ENCODE measurements at places on chromosomes 6 and 20. TPM values are rescaled to one million over a fixed set of nuclear protein-coding genes. Genes with fewer than 3 reads are reported as not detected.

PI16 gene
- total RNA-seq, result 21.0 TPM

MAS1 gene
- 0.04 TPM for total RNA-seq

DAAM2 gene
- 7.7 TPM for total RNA-seq

RFX6 gene
- not detected for total RNA-seq

CST1 gene
- total RNA-seq, result not detected

ARID1B gene
- total RNA-seq, result 59.3 TPM

LY6G6C gene
- not detected for total RNA-seq

ADGRF4 gene
- total RNA-seq, result not detected

MUCL3 gene
- not detected for total RNA-seq

HLA-DOA gene
- total RNA-seq, result 1.8 TPM

SYS1 gene
- 18.5 TPM for total RNA-seq

SDHAF4 gene
- total RNA-seq, result 13.2 TPM

PSMA7 gene
- total RNA-seq, result 198 TPM

ADGRF5 gene
- 63.6 TPM for total RNA-seq

SEL1L2 gene
- total RNA-seq, result 1.2 TPM

KCNK5 gene
- 0.21 TPM for total RNA-seq

RIPOR3 gene
- 2.1 TPM for total RNA-seq

HLA-DPA1 gene
- 70.5 TPM for total RNA-seq

PRDM13 gene
- not detected for total RNA-seq
